ENCODE measurements at places on chromosomes 6 and 20. TPM values are rescaled to one million over a fixed set of nuclear protein-coding genes. Genes with fewer than 3 reads are reported as not detected.

Gene CALHM4
- total RNA-seq = not detected

Gene LY6G6F
- total RNA-seq = not detected

Gene PHF3
- 124 TPM for total RNA-seq

Gene ZKSCAN3
- total RNA-seq = 12.8 TPM

Gene TRDN
- total RNA-seq = not detected

Gene ATP6V1G2
- total RNA-seq = 58.8 TPM

Gene ILRUN
- total RNA-seq = 22.2 TPM

Gene HEY2
- total RNA-seq = 1.3 TPM

Gene ABCF1
- total RNA-seq = 24.7 TPM

Gene PSORS1C1
- not detected for total RNA-seq

Gene COL19A1
- total RNA-seq = 4.7 TPM

Gene ANGPT4
- not detected for total RNA-seq

Gene BTNL2
- total RNA-seq = not detected

Data from parietal lobe (tissue), 2 donors.